ENCODE measurements at places on chromosomes 2 and 18. TPM values are rescaled to one million over a fixed set of nuclear protein-coding genes. Genes with fewer than 3 reads are reported as not detected.

GLI2 gene
- 10.8 TPM for polyA plus RNA-seq

POTEC gene
- polyA plus RNA-seq: 0.10 TPM

PSMD14 gene
- polyA plus RNA-seq: 51.2 TPM

GRCh38 chr18:26417190-26417589 lies 131.2 kb downstream of the KCTD1 start:
- no peak for DNase-seq

- DNase-seq: no peak
Observed at GRCh38 chr18:12461326-12461725, 53.6 kb downstream of the PRELID3A start.

DNA sequence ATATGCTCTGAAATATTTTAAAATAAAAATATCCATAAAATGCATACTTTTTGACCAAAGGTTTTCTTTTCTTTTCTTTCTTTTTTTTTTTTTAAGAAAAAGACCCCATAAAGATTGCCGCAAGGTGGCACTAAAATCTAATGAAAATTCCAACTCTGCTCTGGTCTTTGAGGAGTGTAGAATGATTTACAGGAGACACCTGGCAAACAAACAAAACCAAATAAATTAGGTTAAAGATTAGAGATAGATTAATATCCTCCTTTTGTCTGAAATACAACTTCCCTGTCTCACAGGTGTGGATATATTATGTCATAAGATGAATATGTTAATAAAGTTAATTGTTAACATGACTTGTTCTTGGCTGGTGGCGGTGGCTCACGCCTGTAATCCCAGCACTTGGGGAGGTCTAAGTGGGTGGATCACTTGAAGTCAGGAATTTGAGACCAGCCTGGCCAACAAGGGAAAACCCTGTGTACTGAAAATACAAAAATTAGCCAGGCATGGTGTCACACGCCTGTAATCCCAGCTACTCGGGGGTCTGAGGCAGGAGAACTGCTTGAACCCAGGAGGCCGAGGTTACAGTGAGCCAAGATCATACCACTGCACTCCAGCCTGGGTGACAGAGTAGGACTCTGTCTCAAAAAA lies 3.5 kb upstream of the RHOB start:
- DNase-seq: peak; percentile 61

DNA sequence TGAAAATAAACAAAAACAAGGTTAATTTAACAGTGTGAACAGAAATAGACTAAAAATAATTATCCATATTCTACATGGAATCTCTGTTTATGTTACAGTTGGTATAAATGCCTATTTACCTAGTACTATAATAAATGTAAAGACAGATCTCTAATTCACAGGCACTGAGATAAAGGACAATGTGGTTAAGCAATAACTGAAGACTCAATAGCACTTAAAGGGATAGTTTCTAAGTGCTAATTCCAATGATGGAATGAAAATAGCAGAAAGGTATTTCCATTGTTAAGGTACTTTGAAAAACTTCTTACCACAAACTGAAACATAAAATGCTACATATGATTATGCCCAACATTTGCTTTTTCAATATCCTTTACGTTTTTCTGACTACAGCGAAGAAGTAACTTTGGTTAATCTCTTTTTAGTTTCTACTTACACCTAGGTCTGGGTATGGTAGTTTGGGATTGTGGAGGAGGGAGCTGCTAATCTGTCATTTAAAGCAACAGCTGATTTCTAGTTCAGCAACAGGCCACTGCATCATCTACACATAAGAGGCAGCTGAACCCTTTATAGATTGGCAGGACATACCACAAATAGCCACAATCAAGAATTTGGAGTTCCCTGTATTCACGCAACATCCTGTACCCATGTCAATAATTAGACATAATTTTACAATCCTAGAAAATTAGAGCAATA lies 27.2 kb downstream of the MAP4K3 start:
- no peak for DNase-seq
